CD8-positive, alpha-beta T cell (primary cell): ENCODE measurements at places on chromosomes 7 and 10.
A peak's percentile ranks its signal among the peaks of the same experiment; 100 is the strongest.

- DNase-seq, result peak; percentile 38
These were observed 38.1 kb upstream of the DUSP5 start for GRCh38 chr10:110459600-110459999.

GRCh38 chr10:100909501-100910263 is 3.1 kb upstream of the SLF2 start:
- DNase-seq, result no peak

DNA sequence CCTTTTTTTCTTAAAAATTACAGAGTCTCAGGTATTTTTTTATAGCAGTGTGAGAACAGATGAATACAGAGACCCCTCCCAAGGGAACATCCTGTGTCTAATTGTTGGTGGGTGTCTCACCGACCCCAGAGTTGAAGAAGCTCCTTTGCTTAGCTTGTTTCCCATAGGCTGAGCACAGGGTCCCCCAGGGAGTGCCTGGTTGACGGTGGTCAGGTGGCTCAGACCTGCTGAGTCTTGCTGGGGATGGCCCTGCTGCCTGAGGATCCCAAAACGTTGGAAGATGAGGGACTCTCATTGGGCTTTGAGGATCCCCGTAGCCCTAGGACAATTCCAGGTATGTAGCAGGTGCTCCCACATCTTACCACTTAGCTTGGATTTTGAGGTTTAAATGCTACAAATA is 19.5 kb downstream of the SCART1 start:
- no peak for DNase-seq

- no peak for DNase-seq
These were observed 192.1 kb upstream of the MGMT start for GRCh38 chr10:129274748-129275474.

GRCh38 chr7:140745266-140746058 is 49.0 kb downstream of the NDUFB2 start:
- no peak for DNase-seq

GRCh38 chr7:75611557-75612178 is 119.5 kb downstream of the SPDYE5 start:
- no peak for DNase-seq

GRCh38 chr10:12902851-12903358 is 98.6 kb downstream of the CCDC3 start:
- no peak for DNase-seq

- no peak for DNase-seq
These were observed 439 bp downstream of the IQUB start for GRCh38 chr7:123533929-123534382.

GRCh38 chr10:33937036-33937730 is 602.7 kb upstream of the NRP1 start:
- DNase-seq, result no peak

- no peak for DNase-seq
These were observed 110.3 kb downstream of the GAD2 start for GRCh38 chr10:26326851-26327250.

DNA sequence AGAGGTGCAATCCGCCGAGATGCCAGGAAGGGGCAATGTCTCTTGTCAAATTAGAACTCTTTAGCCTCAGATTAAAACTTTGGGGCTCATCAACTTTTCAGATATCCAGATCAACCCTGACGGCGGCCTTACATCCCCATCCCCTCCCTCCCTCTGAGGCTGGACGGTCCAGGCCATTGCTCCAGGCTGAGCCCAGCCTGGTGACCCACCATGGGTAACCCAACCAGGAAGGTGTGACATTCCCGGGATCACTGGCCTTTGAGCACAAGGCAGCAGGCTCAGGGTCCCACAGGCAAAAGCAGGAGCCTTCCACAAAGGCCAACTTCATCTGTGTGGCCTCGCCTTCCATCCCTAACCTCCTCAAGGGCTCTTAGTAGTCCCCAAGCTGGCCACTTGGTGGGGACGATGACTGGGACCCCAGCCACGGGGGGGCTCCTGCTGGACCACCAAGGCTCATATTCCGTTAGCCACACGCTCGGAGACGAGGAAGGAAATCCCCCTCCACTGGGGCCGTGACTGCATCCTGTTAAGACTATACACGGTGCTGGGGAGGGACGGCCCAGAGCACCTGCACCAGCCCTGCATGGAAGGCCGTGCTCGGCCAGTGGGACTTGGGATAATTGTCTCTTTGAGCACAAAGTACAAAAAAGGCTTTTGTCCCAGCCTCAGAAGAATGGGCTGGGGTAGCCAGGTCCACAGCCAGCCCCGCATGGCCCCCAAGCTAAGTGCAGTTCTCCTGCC is 62.8 kb downstream of the ZRANB1 start:
- peak; percentile 27 for DNase-seq

DNA sequence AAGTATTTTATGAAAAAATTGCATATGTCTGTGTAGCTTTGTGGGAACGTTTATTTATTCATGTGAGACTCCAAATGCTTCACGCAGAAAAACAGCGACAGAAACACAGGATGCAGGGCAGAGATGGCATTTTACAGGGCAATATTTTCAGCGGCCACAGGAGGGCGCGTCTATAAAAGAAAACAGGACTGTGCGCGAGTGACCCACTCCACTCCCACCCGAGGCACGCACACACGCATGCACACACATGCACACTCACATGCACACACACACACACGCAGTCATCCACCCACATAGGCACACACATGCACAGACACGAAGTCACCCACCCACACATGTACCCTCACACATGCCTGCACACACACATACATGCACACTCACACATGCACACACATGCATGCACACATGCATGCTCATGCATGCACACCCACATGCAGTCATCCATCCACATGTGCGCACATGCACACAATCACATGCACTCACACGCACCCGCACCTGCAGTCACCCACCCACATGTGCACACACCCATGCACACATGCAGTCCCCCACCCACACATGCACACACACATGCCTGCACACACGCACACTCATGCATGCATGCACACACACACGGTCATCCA is 96.3 kb downstream of the DNAJB6 start:
- peak; percentile 61 for DNase-seq

DNA sequence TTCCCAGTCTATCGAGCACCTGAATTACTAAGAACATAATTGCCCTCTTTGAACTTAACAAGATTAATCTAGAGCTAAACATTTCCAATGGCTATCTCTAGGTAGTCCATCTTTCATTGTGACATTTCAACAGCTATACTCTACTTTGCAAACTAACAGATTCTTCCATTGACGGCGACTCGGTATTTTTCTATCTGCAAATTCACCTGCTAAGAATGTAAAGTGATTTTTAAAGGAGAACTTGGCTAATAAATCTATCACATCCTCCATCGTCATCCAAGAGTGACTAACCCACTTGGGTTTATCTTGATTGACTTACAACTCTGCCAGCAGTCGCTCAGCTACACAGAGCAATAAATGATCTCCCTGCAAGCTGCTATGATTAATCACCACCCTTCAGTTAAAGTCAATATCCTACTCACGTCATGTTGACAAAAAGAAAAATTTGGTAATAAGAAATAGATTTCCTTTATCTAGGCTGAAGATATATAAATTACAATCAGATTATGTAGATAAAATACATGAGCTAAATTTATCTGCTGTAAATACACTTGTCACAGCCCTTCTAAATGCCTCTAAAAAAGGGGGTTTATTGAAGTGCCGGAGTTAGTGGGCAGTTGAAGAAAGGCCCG is 99.5 kb downstream of the SFMBT2 start:
- no peak for DNase-seq

DNA sequence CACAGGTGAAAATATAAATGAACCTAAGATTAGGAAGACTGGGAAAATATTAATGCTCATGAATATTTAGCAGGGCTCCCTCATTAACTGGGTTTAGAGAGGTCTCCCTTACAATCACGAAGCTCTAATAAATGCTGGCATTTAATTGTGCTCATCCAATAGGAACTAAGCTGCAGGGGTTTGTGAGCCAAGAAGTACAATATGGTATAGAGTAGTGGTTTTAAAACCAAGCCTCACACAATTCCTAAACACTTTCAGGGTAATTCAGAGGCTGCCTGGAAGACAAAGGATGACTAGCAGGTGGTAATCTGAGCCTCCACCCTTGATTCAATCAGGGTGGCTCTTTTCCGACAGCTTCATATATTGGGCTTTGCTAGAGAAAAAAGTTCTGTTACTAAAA is 103.3 kb downstream of the GPAM start:
- no peak for DNase-seq

DNA sequence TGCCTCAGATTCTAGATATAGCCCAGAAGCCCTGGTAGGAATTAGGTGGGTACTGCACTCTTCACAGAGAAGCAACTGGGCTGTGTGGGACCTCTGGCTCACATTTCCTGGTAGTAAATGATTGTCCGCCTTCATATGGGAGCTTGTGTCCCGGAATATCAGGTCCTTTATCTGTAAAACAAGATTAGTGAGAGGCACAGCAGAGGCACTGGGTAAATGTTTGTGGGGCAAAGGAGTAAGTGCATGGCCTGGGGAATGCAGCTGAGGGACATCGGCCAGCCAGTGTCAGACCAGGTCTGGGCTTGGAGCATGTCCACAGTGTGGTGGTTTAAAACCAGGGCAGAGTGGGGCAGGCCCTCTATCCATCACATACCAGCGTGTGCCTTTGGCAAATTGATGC is 323.3 kb upstream of the ZMIZ1 start:
- DNase-seq, result no peak

DNA sequence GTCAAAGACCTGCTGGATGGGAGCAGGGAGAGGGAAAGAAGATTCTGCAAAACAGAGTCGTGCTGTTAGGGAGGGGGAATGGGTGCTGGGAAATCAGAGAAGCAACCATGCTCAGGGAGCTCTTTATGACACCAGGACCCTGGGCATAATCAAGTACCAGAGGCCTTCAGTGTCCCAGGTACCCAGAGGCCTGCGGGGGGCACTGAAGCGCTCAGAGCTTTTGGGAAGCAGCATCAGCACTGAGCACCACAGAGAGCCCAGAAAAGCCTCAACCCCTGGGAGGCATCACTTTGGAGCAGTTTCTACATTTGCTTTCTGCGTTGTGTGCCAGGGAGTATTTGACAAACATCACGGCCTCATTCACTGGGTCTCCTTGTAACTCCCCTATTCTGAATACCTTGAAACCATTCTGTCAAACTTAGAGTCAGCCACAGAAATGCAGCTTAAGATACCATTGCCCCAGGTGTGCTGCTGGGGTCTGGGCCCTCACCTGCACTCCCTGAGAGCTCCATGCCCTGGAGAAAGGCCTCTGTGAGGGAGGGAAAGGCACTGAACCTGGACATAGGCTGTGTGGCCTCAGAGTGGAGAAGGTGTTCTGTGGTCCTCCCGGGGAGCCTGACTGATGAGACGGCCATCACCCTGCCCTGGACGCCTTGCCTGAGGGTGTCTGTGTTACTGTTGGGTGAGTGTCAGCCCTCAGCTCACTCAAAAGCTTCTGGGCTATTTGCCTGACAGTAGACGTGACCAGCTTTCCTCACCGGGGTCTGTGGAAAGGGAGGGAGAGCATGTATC is 37.1 kb downstream of the CXCL12 start:
- no peak for DNase-seq

- DNase-seq, result no peak
These were observed 233.1 kb downstream of the CCDC3 start for GRCh38 chr10:12768156-12769100.

DNA sequence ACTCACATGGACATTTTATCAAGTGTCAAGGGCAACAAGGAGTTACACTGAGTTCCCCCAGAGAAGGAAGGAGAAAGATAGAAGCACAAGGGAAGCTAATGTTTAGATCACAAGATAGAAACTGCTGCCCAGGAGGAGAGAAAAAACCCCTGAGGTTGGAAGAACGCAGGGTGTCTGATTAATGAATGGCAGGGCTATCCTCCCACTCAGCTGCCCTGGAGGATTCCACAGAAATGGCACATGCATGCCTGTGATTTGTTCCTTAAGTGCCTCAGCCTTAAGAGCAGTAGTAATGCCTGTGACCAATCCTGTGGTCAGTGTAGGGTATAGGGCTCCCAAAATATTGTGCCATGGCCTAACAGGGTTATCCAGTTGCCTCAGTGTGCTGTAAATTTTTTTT is 20.2 kb downstream of the DNAJB9 start:
- DNase-seq, result no peak

DNA sequence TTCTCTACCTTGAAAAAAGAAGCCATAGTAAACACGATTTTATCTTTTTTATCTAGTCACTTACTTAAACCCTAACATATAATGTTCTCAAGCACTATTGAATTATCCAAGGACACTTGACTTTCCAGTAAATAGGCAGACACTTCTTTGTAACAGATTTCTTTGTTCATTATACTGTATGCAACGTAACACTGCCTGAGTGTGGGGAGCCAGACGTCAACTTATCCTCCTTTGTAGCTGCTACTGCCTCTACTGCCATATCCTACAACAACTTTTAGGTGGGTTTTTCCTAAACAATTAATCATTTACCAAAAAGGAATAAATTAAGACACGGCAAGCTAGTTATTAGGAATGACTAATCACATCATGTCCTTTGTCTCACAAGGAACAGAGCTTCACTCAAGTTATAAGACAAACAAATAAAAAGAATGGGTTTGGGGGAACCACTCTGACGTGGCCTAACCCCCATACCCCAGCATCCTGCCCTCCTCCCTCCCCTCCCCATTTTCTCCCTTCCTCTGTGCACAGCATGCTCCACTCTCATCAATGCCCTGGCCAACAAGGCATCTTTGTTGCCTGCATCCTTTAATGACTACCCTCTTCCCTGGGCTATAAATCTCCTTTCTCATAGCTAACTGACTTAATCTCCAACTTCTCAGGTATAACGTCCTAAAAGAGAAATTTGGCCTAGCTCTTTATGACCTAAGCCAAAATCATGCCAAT is 43.3 kb downstream of the DOCK4 start:
- DNase-seq, result no peak

GRCh38 chr10:71124921-71125748 is 87.2 kb upstream of the UNC5B start:
- DNase-seq, result no peak

GRCh38 chr10:125620401-125620800 is 62.6 kb downstream of the TEX36 start:
- no peak for DNase-seq

DNA sequence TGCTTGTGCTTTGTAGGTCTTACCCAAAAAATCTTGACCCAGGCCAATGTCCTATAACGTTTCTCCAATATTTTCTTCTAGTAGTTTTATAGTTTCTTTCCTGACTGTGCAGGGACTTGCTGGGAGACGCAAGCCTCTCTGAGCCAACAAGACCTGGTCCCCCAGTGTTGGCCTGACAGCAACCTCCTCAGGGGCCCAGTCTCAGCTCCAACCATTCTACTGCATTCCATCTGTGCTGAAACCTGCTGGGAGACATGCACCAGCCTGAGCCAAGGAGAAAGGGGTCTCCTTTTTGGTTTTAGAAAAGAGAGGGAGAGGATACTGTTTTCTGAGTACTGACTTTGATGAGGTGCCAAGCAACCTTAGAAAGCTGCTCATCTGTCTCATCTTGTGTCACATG is 251.4 kb downstream of the PRKG1 start:
- DNase-seq, result no peak

GRCh38 chr7:108311446-108312168 is 144.6 kb downstream of the NRCAM start:
- DNase-seq, result no peak
